ENCODE measurements at places on chromosomes 7 and 10.

- no peak for DNase-seq
Measured at GRCh38 chr7:148774471-148774870, 75.8 kb downstream of the CUL1 start.

GRCh38 chr10:5284311-5285057, 80.3 kb upstream of the UCN3 start:
- no peak for DNase-seq

DNA sequence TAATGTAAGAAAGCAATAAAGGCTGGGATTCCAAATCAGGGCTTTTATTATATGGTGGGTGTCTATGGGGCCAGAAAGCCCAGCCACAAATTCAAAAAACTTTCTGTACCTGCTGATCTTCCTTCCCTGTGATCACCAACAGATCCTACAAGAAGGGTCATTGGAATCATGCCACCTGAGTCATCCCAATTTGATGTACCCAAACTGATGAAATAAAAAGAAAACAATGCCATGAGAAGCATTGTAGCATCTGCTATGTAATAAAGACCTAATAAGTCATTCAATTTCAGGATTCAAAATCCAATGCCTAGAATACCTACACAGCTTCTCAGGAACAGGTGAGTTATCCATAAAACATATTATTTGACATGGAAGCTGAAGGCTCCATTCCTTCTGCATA, 228.8 kb downstream of the DKK1 start:
- DNase-seq = no peak

DNA sequence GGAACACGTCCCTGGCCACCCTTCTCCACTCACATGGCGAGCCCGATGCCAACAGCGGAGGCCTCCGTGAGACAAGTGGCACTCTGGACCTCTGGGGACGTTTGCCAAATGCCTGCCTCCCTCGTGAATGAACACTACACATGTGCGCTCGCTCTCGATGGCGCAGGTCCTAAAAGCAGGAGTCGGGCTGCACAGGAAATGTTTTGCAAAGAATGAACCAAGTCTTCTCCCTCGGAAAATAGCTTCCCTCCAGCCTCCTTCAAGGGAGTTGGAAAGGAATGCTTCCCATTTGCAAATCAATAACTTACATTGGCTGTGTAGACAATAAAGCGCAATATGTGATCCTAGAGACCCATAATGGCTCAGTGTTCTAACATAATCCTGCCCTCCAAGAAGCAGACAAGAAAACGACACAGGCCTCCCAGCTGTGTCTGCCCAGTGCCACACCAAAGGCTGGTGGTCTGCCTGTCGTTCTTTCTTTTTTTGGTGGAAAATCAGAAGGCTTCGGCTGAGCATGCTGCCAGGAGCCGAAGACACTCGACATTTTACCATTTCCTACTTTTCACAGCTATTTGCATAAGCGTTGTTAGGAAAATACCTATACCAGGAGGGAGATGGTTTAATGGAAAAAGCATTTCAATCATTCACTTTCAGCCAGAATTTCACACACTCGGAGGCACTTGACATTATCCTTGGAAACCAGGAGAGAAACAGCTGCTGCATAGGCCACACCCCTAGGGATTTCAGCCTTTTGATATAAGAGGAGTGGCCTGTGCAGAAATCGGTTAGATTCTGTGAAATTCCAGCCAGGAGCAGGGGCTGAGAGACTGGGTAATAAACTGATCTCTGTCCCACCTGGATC, 38.4 kb downstream of the ATXN7L1 start:
- peak; percentile 25 for DNase-seq

DNA sequence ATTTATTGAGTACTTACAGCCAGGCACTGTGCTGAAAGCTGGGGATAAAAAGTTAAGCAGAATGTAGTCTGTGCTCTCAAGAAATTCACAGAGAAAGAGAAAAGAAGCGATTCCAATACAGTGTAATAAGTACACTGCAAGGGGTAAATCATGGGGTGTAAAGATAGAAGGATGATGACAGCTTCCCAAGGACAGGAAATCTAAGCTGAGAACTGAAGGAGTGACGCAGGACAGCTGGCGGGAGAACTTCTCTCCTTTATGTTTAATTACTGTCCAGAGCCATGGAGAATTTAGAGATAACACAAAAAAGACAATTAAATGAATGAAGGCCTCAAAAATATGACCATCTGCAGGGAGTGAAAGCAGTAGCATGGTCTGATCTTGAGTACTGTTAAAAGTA, 34.8 kb downstream of the C7orf33 start:
- no peak for DNase-seq

DNA sequence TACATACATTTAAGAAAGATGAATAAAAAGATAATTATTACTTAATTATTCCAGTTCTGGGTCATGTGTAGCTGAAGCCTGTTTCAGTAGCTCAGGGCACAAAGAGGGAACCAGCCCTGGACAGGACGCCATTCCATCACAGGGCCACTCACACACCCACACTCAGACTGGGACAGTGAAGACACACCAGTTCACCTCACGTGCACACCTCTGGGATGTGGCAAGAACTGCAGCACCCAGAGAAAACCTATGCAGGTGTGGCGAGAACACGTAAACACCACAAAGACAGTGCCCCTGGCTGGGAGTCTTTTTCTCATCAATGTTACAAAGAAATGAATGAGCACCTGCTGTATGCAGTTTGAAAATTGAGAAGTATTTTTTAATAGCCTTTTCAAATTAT, 1.6 kb upstream of the IDI1 start:
- no peak for DNase-seq

DNA sequence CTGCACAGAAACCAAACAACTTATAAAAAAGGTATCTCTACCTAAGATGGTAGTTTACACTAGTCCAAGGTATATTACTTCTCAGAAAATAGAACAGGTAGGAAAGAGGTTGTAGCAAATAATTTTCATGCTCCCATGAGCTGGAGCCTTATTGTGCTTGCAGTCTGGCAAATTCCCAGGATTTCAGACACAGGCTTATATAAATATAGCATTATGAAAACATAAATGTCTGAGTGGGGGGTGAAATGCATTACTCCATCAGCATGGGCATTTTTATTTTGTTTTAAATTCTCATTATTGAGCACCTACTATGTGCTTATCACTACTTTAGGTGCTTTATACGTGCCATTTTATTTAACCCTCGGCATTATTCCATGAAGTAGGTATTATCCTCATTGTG, 83.0 kb upstream of the PHYHIPL start:
- DNase-seq = peak; percentile 5

GRCh38 chr10:80878330-80878729, 340.6 kb downstream of the SH2D4B start:
- DNase-seq = no peak

DNA sequence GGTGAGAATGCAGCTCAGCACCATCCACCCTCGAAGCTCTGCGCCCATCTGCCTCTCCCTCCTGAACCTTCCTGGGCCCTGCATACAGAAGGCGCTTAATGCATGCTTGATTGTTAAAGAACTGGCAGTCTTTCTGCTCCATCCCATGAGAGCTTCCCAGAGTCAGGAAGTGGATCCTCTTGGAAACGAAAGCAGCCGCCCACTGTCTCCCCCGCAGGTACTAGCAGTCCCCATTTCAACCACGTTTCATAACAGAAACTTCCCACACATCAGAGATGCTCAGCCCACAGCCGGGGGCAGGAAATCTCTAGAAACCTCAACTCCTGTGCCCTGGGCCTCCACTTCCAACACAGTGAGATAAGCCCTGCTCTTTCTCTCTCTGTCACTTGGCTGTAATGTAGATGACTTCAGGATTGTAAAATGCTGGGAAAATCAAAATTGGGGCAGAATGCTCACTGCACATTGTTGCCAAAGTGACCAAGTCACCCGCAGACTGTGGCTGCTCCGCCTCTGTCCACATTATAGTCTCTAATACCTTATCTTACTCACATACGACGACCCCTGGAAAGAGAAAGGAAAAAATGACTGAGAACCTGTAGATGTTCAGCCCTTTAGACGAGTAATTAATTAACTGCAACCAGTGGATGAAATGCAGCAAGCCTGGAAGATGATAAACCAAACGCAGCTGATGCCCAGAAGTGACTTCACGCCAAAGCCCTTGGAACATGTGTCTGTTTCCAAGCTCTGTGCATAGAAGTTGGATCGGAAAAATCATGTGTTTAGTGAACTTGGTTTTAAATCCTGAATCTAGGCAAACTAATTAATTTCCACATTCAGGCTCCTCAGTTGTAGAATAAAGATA, 28.5 kb downstream of the GSDME start:
- no peak for DNase-seq

GRCh38 chr7:50956522-50957155, 173.9 kb upstream of the GRB10 start:
- DNase-seq = no peak

GRCh38 chr10:133242611-133243356, 5.1 kb downstream of the VENTX start:
- no peak for DNase-seq

- DNase-seq = no peak
Measured at GRCh38 chr10:84522612-84523462, 194.4 kb downstream of the CCSER2 start.

DNA sequence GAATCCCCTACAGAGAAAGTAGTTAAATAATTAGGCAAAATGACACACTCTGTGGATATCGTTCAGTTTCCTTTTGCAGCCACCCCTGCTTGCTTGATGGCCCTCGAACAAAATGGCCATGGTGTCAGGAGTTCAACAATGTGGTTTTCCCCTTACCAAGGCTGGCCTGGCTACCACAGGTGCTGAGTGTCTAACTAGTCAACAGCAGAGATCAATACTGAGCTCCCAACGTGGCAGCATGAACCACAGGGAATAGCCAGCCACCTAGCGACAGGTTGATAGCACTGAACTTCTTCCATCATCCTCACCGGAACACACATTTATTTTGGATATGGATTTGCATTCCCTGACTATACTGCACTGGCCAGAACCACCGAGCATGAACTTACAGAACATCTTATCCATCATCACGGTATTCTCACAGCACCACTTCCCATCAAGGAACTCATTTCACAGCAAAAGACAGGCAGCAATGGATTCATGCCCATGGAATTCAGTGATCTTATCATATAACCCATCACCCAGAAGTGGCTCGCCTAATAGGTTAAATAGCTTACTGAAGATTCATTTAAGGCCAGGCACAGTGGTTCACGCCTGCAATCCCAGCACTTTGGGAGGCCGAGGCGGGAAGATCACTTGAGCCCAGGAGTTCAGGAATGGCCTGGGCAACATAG, 6.3 kb downstream of the C10orf67 start:
- no peak for DNase-seq

- DNase-seq = no peak
Measured at GRCh38 chr10:97538839-97539238, 33.7 kb upstream of the ANKRD2 start.

- no peak for DNase-seq
Measured at GRCh38 chr10:3800586-3800985, 15.6 kb upstream of the KLF6 start.

GRCh38 chr7:147721962-147722830, 868.4 kb upstream of the C7orf33 start:
- no peak for DNase-seq

DNA sequence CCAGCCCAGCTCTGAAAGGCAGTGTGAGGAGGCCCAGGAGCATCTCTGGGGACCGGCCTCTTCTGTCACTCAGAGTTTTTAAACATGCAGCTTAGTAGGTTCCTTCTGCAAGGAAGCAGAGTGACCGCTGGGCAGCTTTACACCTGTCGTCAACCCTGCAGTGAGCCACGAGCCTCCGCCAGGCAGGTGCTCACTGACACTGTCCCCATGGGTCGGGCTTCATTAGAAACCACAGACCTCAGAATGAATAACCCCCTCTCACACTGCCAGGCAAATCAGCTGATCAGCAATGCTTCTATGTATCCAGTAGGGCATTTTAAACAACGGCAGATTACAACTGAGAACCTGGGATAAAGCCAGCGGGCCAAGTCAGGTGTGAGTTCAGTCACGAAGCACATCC, 106.1 kb downstream of the MAD1L1 start:
- DNase-seq = no peak

DNA sequence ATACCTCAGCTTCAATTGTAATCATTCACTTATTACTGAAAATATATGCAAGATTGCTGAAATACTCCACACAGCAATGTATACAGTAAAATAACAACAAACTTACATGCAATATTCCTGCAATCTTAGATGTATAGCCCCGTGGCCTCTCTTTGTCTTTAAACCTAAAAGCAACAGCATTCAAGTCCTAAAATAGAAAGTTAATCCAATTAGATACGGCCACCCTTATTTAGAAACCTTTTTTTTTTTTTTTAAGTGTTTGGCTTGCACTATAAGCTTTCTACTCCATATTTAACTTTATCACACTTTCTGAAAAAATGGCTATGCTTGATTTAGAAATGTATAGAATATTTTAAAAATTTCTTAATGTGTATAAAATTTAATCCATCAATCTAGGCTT, 67.6 kb downstream of the IDE start:
- no peak for DNase-seq
